Cortex of kidney (tissue), 1 donor: ENCODE measurements at places on chromosomes 7 and 10.

DNA sequence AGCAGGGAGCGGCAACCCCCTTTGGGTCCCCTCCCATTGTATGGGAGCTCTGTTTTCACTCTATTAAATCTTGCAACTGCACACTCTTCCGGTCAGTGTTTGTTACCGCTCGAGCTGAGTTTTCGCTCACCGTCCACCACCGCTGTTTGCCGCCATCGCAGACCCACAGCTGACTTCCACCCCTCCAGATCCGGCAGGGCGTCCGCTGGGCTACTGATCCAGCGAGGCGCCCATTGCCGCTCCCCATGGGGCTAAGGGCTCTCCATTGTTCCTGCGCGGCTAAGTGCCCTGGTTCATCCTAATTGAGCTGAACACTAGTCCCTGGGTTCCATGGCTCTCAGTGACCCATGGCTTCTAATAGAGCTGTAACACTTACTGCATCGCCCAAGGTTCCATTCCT, 115.6 kb upstream of the AUTS2 start:
- DNase-seq = no peak

GRCh38 chr10:34730726-34731125, 84.4 kb downstream of the PARD3 start:
- DNase-seq = no peak

- no peak for DNase-seq
These were observed 273.7 kb downstream of the PTPRN2 start for GRCh38 chr7:158313931-158314330.

DNA sequence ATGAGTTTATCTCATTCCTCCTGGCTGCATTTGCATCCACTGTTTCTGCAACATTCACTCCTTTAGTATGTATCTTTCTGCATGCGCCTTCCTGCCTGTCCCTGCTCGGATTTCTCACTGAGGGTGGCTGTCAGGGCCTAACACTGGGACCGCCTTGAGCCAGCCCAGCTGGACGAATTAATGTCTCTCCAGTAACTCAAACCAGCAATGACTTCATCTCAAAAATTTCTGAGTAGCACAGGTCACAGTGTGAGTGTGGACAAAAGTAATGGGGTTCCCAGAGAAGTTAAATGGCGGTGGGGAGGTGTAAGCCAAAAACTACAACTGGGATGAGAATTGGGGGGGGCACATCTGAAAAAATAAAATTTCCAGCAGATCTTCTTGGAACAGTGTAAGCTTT, 444.0 kb upstream of the MGMT start:
- DNase-seq = no peak

DNA sequence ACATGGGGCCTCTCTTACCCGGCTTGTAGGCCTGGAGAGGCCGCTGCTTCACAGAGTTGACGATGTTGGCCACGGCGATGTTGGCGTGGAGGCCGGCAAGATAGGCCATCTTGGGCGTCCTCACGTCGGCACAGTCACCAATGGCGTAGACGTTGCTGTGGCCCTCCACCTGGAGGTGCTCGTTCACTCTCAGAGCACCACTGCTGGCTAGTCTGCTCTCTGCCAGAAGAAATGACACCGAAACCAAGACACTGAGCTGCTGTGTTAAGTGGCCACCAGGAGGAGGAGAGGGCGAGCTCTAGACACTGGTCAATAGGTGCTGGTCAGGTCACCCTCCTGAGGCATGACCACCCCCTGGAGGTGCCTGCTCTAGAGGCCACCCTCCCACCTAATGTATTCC, 17.7 kb downstream of the AIFM2 start:
- DNase-seq = no peak

GRCh38 chr7:77269360-77270093, 69.9 kb upstream of the FGL2 start:
- DNase-seq = no peak

DNA sequence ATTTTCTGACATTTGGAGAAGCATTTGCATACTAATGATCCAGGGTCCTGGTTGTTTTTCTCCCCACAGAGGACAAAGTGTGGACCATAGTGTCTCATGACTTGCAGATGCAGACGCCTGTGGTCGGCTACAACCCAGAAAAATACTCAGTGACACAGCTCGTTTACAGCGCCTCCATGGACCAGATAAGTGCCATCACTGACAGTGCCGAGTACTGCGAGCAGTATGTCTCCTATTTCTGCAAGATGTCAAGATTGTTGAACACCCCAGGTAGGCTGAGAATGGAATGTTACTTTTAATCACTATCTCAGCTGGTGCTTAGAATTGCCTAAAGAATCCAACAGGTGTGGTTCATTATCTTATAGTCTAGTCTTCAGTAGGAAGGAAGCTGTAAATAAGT, 951.5 kb upstream of the C7orf33 start:
- DNase-seq = no peak

GRCh38 chr7:135245226-135246190, 11.9 kb downstream of the STRA8 start:
- DNase-seq = no peak

- DNase-seq = no peak
These were observed 12.3 kb upstream of the CCDC172 start for GRCh38 chr10:116311706-116312490.

DNA sequence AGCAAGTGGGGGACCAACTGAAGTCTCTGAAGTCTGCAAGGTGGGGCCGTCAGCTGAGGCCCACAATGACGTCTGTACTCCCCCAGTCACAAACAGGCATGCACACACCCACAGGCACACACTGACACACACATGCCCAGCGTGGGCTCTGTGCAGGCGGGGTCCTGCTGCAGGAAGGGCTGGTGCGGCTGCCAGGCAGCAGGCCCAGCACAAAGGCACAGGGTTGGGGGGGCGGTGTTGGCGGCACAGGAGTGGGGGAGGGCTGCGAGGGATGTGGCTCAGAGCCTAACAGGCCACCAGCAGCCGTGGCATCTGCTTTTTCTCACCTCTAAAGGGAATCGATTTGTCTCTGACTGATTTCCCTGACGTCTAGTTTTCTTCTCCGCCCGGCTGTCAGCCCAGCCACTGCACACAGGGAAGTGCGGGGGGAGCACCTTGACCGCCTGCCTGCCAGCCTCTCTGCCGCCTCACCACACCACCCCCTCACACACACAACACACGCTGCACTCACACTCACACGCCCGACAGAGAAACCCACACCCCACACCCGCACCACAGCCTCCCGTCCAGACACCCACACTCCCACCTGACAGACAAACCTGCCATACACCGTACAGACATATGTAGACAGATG, 43.5 kb upstream of the ZMIZ1 start:
- no peak for DNase-seq

DNA sequence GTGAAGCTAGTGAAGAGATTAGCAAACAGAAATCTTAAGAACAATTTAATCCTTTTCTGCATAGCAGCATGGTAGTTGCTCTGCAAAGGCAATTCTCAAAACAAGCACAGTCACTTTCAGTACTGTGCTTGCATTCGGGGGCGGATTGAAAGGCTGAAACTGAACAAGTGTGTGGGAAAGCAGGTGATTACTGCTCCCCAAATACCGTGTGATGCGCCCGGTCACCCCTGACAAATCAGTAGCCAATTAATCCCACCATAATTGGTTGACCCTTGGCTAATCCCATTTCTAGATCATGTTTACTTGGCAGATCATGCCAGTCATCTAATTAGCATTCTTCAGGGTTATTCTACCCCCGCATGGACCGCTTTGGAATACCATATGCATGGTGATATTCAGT, 76.5 kb upstream of the ADRB1 start:
- DNase-seq = no peak

DNA sequence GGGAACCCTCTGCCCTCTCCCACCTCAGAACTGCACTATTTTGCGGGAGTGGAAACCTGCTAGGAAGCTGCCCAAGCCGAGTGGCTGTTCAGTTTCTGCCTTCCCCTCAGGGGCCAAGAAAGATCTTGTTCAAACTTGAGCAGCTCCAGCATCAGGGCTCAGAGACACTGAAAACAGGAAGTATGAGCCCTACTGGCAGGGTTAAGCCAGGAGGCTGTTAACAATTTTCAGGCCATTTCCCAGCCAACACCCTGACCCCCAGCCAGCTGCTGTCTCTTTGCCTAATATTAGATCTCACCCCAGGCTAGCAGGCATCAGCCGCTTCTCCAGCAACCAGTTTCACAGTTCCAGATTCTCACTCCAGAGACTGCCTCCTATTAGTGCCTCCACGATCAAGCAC, 9.2 kb downstream of the PLAU start:
- no peak for DNase-seq

DNA sequence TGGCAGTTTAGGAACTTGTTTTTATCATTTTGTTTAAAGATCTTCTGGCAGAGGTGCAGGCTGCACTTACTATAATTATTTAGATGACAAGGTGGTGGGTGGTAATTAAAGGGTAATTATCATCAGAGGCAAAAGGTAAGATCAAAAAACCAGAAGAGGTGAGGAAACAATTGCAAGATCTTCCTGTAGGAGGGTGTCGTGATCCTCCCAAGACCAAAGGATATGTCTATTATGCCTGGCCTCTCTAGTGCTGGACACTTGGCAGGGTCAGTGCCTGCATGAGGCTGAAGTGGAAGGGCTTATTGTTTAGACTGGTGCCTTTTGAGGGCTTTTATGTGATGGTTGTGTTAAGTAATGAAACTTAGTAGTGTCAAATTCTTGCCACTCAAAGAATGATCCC, 1.8 kb upstream of the WAPL start:
- DNase-seq = no peak

GRCh38 chr10:132360766-132361447, 28.9 kb downstream of the LRRC27 start:
- no peak for DNase-seq

- DNase-seq = no peak
These were observed 7.7 kb upstream of the SFRP5 start for GRCh38 chr10:97779492-97779891.

- no peak for DNase-seq
These were observed 310.6 kb downstream of the FRMD4A start for GRCh38 chr10:14020037-14020664.

DNA sequence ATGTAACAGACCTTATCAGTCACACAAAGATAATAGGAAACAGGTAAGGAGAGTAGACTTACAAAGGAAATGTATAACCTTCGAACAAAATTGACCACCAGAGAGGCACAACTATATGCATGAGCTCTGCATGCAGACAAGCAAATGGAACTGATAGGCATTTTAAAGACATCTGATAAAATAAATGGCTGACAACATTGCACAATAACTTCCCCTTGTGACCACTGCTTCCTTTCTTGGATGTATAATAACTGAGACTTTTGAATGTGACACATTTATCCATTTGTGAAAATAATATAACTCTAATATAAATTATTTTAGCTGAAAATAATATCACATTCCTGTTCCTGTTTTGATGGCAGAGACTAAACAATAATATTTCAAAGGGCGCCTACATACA, 654.2 kb upstream of the STEAP1 start:
- DNase-seq = no peak

- DNase-seq = no peak
These were observed 179.2 kb upstream of the MBL2 start for GRCh38 chr10:52951824-52952223.

GRCh38 chr10:49109669-49110340, 5.5 kb downstream of the VSTM4 start:
- DNase-seq = no peak

DNA sequence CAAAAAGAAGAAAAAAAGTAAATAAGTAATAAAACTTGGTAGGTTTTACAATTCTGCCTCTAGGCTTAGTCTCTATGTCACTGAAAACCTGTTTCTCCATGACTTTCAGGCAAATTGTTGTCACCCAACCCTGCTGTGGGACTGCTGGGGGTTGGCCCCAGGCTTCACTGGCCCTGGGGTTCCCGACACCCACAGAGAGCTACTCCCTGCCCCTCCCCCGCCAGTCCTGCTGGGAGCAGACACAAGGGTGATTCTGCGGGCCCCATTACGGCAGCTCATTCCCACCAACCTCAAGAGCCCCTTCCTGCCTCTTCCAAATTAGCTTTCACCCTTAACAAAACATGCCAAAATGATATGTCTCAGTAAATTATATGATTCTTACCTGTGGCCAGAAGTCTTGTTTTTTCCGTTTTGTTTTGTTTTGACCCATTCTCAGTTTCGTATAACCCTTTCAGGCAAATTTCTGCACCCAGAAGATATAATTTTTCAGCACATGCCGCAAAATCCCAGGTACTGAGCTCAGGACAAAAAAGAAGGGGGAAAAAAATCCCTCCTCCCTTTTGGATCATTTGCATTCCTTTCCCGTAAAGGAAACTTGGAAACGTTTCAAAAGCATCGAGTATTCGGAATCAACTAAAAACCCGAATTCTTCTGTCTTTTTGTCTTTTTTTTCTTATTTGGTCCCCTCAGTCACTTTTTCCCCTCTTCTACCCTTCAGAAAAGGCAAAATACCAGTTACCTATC, 27.8 kb downstream of the CHST15 start:
- DNase-seq = no peak

DNA sequence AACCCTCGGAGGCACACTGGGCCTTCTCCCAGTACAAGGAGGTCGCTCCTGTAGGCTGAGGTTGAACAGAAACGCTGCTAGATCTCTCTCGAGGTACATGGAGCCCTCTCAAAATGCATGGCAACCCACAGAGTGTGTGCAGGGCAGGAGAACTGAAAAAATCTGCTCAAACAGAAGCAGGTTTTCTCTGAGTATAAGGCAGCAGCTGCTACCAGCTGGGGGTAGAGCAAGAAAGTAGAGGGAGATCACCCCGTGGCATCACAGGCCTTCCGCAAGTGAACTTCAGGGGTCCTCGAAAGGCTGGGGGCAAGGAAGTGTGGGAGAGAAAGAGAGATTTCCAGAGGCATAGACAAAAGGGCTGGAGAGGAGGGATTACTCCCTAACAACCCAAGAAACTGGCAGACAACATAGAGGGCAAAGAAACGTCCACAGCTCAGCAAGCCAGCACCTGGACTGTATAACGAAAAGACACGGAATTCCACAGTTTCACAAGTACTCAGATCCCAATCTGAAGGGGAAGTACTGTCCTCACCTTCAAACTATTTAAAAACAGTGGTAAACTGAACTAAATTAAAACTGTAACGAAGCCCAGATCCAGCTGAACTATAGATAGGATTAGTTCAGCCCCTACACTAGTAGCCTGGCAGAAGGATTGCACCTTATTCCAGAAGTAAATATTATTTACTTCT, 299.2 kb downstream of the IPMK start:
- DNase-seq = no peak

DNA sequence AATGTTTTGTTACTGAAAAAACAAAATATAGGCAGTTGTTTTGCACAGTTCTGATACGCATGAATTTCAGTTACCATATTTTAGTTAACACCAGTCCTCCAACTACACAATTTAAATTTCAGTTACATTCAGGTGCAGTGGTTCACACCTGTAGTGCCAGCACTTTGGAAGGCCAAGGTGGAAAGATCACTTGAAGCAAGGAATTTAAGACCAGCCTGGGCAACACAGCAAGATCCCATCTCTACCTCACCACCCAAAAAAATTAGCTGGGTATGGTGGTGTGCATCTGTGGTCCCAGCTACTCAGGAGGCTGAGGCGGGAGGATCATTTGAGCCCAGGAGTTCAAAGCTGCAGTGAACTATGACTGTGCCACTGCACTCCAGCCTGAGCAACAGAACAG, 45.3 kb downstream of the ABI1 start:
- no peak for DNase-seq
